CD4-positive, alpha-beta memory T cell (primary cell): ENCODE measurements at places on chromosomes 6 and 20.

GRCh38 chr6:32484614-32484998 is 44.9 kb downstream of the HLA-DRA start:
- DNase-seq: peak; percentile 33

DNA sequence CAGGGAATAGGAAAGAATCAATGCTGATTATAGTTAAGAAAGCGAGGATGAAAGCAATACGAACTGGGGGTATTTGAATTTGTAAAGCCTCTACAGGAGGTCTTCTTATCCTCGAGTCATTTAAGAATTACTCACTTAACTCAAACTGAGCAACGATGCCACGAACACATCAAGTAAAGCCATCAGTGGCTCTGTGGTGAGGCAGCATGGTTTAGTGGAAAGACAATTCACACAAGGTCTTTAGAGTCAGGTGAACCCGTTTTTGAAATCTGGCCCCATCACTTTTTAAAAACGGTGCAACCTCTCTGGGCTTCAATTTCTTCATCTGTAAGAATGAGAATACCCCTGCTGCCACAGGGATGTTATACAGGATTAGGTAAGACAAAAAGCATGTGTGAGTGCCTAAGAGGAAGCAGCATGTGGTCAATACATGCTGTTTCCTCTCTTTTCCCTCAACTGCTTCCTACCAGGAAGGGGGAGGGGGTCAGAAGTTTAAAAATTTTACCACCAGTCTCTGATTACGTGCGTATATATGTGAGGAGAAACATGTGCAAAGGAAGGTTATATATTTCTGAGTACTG is 162.0 kb downstream of the BTBD9 start:
- no peak for DNase-seq

GRCh38 chr6:105839266-105839665 is 246.9 kb upstream of the PRDM1 start:
- DNase-seq: no peak

DNA sequence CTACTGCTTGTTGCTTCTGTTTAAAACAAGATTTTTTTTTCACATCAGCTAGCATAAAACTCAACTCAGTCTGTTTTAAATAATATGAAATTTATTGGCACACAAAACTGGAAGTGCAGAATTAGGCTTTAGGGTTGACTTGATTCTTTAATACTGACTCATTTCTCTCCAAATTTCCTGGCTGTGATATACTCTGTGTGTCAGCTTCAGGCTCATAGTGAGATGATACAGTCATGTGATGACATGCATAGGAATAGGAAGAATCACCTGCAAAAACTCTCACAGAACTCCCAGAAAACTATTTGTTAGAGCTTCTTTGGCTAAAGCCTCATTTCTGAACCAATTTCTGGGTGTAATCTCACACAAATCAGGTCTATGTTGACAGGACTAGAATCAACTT is 1068.0 kb upstream of the EPHA7 start:
- no peak for DNase-seq

DNA sequence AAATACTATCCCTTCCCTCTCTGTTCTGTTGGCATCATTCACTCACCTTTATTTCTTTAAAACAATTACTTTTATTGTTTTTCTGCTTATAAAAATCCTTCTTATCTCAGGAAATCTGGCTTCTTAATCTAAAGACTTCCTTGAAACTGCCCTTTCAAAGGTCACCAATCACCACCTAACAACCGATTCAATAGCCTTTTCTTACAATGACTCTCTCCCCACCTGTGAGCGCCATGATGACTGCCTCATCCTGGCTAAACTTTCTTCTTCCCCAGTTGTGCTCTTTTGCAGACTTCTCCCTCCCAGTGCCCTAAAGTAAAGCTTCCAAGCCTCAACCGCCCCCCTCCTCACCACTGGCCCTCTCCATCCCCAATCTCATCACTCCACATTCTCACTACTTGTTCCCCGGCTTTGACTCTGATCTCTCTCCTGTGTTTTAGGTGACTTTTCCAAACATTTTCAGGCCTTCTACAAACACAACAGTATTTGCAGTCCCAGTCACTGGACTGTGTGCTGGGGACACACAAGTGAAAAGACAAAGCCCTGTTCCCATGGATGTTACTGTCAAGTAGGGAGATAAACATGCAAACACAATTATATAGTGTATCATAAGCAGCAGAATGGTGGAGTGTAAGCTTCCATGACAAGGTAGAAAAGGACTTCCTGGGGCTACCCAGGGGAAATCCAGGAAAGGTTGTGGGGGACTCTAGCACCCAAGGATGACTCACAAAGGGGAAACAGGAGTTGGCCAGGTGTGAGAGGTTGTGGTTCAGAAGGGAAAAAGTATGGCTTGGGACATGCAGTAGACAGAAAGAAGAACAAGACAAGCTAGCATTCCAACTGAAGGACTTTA is 12.8 kb downstream of the NHSL1 start:
- DNase-seq: no peak

- no peak for DNase-seq
Measured at GRCh38 chr6:113627480-113627879, 229.7 kb upstream of the MARCKS start.

GRCh38 chr6:71510057-71510713 is 221.6 kb downstream of the OGFRL1 start:
- no peak for DNase-seq

- no peak for DNase-seq
Measured at GRCh38 chr20:57691699-57692098, 18.1 kb downstream of the PMEPA1 start.

DNA sequence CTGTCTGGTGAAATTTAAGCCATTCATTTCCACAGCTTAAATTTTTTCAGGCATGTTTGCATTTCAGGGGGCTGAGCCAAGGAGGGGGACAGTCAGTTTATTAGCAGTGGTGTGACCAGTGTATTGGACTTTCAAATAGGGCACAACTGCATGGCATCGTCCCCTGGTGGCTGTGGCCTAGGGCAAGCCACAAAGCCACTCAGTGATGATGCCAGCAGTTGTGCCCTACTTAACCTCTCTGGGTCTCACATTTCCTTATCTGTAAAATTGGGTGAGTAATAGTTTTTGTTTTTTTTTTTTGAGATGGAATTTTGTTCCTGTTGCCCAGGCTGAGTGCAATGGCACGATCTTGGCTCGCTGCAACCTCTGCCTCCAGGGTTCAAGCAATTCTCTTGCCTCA is 48.0 kb downstream of the CDC5L start:
- no peak for DNase-seq

DNA sequence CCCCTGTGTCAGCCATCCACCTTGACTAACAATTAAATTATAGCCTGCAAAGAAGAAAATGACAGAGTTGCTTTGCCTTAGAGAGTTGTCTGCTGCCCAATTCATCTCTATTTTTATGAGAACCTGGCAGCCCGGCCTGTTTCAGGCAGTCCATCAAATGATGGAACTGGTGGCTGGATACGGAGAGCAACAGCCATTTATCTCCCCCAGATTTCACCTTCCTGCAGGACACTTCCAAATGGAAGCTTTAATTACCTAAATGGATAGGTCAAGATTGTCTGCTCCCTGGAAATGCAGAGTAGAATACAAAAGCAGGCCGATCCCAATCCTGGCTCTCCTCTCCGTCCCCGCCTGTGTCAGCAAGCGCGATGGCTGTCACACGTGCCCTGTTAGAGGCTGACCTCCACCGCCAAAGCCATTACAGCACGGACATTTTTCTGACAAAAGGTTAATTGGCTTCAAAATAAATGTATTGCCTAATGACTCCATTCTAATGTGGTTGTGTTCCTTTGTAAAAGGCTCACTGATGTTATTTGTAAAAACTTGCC is 86.7 kb downstream of the PACRG start:
- DNase-seq: no peak

- no peak for DNase-seq
Measured at GRCh38 chr6:5567352-5567751, 306.0 kb downstream of the FARS2 start.

- DNase-seq: no peak
Measured at GRCh38 chr6:52517502-52518278, 59.2 kb downstream of the TRAM2 start.

DNA sequence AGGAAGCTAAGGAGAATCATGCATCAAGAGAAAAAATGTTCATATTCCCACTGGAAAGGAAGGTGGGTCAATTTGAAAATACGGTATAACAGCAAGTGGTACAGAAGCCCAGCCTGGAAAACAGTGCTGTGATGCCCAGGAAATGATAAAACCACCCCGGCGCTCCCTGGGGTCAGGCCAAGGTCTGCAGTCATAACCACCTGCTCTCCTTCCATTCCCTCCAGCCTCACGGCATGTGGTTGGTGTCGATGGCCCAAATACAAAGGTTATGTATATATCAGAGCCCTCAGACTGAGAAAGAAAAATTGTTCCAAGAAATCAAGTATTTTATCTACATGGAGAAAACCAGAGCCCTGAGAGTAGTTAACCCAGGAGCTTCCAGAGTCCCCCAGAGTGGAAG is 208.1 kb upstream of the CDYL start:
- no peak for DNase-seq

DNA sequence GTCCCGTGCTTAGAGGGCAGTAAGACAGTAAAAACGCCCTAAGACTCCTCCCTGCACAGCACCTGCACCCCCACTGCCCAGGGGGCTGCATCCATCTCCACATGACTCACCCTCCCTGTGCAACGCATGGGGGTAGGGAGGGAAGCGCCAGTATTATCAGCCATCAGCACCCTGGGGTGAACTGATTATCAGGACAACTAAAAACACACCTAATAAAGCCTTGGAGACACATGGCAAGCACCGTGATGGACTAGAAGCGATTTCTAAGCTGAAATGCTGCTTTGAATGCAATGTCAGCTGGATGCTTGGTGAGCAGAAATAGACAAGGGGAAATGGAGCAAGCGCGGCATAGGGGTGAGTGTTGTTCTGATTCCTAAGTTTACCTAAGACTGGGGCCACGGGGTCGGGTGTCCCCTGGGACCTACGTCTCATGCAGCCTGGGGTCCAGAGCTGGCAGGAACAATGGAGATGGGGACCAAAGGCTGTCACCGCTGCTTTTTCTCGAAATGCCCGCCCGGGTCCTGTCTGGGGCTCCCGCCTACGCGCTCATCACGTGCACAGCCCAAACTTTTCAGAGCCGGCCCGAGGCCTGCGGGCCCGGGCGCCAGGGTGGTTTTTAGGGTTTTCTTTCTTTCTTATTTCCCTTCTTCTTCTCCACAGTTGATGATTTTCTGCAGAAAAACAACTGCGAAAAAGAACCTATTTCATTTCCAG is 702 bp upstream of the TNFAIP3 start:
- no peak for DNase-seq

DNA sequence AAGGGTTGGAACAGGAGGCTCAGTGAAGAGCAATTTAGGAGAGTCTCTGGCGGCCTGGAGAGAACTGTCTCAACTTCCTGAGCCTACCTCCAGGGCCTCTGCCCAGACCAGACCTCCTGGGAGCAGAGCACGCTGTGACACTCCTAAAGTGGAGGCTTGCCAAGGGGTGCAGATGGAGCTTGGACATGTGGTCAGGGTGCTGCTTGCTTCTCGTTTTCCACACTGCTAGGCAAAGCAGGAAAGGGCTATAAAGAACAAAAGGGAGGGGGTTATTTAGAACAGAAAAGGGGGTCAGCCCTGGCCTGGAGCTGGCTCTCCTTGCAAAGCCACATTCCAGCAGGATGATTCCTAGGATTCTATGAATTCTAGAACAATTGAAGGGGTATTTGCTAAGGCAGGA is 145.7 kb upstream of the GGTLC1 start:
- no peak for DNase-seq

DNA sequence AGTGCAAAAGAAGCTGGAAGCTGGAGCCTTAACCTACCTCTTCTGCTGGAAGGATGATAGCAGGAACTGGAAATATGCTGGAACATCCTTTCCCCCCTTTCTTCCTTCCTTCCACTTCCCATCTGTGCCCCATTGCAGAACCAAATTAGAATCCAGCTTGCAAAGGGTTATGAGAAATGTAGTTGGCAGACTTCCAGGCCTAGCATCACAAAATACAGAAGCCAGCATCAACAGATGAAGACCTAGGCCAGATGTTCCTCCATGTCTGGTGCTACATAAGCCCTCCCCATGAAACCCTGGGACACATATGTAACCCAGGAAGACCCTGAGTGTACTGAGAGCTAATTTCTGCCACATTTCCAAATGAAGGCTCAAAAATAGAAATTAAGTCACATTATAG is 40.0 kb upstream of the TFAP2B start:
- DNase-seq: no peak

GRCh38 chr6:40912158-40912946 is 126.7 kb downstream of the UNC5CL start:
- DNase-seq: no peak

DNA sequence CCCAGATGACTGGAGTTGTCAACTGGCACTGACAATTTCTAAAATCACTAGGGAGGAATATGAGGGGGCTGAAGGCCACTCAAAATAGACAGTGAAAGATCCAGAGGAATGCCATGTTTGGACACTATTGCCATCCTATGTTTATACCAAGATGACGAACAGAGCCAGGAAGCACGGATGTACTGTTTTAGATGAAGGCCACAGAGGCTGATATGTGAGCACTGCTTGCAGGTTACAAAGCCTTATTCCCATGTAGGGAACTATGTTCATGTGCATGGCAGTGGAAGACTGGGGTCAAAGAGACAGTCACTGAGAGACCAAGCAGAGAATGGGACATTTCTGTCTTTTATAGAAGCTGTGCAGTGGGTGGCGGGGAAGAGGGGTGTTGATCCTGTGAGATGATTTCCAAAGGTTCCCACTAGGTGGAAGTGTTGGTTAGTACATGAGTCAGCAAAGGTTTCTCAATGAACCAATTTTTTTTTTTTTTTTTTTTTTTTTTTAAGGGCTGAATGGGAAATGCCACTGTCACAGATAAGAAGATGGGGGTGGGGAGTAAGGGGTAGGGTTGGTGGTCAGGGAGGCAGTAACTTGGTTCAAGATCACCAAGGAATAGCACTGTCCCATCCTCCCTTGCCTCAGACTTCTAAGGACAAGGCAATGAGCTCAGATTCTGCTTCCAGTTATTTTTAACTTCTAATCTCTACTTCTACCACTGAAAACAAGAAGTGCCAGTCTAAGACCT is 46.7 kb upstream of the MOCS1 start:
- DNase-seq: peak; percentile 5

DNA sequence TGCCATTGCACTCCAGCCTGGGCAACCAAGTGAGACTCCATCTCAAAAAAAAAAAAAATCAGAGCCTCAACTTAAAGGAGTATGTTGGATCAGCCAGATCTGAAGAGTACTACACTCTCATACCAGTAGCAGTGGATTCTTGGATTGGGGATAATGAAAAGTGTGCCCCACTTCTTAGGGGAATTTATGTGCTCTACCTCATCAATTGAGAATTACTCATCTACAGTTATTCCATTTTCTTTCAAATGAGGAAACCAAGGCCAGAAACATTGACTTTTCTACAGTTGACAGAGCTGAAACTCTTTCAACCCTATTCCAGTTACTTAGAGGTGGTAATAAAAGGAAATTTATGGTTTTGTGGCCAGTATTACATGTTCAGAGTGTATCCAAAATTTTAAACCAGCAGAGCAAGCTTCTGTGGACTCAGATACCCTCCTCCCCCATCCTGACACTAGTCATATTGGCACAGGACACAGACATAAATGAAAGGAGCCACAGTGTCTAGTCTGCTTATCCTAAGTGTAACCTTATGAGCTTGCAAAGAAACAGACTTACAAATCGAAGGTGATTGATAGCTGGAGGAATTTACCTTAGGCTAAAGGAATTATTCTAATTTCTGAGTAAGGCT is 51.2 kb downstream of the ORC3 start:
- no peak for DNase-seq

- peak; percentile 68 for DNase-seq
Measured at GRCh38 chr6:155418017-155418761, 37.5 kb downstream of the NOX3 start.

GRCh38 chr20:45019027-45019761 is 52.9 kb downstream of the STK4 start:
- DNase-seq: no peak
